ENCODE measurements at places on chromosomes 11 and 22.

DNA sequence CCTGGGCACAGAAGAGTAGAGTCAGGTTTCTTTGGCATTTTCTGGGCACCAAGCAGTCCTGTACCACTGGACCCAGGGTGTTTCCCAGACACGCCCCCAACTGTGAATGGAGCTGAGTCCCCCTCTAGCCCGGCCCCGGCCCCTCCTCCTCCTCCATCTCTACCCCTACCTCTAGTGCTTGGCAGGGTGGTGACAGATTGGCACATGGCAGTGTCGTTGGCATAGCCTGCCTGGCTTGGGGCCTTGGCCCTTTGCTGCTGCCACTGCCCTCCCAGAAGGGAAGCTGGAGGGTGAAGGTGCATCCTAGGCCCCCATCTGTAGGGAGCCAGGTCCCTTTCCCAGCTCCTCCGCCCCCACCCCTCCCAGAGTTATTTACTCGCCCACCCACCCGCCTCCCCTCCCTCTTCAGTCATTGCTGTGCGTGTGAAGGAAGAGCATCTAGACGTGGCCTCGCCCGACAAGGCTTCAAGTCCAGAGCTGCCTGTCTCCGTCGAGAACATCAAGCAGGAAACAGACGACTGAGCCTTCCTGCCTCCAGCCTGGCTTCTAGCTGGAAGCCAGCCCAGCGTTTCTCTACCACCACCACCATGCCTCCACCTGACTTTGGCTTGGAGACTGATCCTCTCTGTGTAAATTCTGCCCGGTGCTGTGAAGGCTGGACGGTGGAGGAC, 10.9 kb downstream of the CHADL start:
- no peak for DNase-seq

DNA sequence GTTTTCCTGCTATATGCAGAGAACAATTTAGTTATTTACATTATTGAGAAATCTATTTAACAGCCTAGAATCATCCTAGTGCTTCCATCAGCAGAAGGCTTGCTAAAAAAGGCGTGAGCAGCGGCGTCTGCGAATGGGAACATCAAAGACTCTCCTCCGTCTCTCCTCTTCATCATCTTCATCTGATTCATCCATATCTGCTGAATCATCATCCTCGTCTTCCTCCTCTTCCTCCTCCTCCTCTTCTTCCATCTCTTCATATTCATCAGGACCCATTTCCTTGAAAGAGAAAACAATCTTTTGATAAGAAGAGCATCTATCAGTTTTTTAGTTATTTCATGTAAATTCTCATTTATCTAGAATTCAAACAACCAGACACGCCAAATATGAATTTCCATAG, 5.6 kb upstream of the CD59 start:
- no peak for DNase-seq

GRCh38 chr11:2217211-2218030, 45.8 kb upstream of the TH start:
- no peak for DNase-seq

- DNase-seq: no peak
Measured at GRCh38 chr11:62427630-62428233, 8.9 kb downstream of the SCGB1A1 start.

GRCh38 chr11:35150454-35150853, 11.5 kb downstream of the CD44 start:
- no peak for DNase-seq

- DNase-seq: no peak
Measured at GRCh38 chr22:31654408-31654807, 7.6 kb downstream of the PISD start.

DNA sequence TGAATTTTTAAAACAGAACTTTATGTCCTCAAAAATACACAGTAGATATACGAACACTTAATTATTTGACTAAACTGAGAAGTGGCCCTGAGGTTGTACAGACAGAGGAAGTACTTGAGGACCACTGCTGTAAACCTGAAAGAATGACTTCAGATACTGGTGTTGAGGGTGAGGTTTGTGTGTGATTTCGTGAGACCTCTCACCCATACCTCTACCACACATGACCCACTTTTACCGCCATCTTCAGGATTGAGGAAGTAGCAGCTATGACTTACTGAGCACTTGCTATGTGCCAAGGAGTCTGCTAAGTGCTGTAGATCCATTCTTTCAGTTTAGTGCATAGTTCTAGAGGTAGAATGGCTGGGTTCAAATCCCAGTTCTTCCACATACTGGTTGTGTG, 21.9 kb downstream of the MMP13 start:
- no peak for DNase-seq

DNA sequence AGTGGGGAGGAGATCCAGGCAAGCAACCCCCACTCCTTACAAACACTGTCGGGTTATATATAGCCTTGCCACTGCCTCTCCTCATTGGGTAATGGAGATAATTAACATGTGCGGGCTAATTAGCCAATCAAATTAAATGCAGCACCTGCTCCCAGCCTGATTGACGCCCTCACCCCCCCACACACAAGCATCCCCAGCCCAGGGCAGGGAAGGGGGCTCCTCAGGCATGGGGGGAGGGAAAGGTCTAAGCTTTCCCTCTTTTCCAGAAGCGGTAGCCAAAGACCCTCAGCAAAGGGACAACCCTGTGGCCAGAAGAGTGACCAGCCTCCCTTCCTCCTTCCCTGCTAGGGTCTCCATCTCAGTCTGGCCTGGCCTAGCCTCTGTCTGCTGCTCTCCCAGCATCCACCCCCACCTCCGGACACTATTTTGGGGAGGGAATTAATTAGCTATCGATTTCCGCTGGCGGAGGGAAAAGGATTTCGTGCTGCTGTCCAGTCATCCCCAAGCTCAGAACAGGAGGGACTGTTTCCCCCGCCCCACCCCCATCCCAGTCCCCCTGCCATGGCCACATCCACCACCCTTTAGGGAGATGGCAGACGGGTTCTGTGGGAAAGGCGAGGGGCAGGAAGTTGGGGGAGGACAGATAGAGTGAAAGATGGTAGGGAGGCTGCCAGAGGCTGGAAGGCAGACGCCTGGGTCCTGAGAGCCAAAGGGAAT, 7.1 kb downstream of the NRXN2 start:
- no peak for DNase-seq

DNA sequence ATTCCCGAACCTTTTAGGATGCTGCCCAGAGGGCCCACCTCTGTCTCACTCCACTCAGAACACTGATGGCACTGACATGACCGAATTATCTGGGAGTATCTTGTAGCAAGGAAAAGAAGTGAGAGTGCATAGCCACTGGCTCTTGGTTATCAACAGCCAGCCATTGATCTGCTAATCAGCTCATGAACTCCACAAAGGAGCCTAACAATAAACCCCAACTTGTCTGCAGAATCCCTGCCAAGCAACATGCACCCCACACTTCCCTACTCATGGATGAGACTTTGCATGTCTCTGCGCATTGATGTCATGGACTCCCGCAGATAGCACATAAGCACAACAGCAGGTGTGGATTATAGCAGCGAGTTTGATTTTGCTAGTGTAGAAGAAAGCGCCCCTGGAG, 1538.9 kb upstream of the RAG2 start:
- DNase-seq: no peak

All from epithelial cell of esophagus (primary cell).